Neuronal stem cell (in vitro differentiated cells): ENCODE measurements at places on chromosomes 3 and 15.

DNA sequence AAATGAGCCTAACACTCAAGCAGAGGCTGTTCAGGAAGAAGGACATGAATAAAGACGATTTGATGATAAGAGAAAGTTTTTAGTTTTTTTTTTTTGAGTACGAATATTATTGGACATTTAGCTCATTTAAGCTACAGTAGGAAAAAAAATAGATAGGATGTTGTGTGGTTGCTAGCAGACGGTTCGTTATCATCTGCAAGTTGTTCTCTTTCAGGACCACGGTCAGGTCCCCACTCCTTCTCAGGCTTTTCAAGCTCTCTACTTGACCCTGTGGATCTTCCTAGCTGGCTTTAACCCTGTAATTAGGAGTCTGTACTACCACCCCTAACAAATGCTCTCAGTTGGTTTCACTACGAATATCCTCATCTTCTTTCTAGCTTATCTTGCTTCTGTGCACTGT, 1.1 kb downstream of the KCNH8 start:
- DNase-seq, result peak; percentile 63

- DNase-seq, result no peak
These were observed 2.4 kb upstream of the KLF13 start for GRCh38 chr15:31324186-31324585.

DNA sequence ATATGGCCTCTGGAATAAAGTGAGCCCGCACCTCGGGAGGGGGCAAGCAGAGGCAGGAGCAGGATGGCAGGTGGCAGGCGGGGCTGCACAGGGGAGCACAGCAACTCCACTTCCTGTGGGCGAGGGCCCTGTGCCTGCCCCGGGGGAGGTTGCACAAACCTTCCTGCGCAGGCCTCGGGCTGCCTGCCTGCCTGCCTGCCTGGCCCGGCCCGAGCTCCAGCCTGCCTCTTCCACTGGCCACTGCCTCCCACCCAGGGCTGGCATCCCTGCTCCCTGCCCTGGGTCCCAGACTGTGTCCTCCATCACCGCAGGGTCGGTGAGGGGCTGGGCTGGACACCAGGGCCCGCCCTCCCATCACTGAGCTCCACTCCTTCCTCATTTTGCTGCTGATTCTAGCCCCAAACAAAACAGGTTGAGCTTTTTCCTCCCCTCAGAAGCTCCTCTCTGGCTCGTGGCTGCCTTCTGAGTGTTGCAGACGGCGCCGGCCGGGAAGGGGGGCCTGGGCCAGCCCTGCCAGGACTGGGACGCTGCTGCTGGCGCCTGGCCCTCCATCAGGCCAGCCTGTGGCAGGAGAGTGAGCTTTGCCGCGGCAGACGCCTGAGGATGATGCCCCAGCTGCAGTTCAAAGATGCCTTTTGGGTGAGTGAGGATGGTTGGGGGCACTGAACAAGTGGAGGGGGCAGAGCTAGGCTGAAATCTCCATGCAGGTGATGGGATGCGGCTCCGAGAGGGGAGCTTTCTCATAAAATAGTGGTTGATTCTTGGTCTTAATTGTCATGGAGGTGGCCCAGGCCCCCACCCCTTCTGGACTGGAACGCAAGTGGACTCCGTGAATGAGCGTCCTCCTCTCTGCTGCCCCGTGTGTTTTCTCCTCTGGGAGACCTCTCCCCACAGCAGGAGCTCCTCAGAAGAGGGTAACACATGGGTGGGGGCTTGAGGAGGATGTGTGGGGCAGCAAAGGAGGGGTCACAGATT, at the start of gene PSTPIP1:
Gene PSTPIP1 (plus strand): TSS at position 156 of the 975 bp plus-strand sequence. CDS start 448 bp downstream, at position 604.
- no peak for DNase-seq

- DNase-seq, result peak; percentile 20
These were observed 124.6 kb upstream of the KCNAB1 start for GRCh38 chr3:155995525-155996370.

DNA sequence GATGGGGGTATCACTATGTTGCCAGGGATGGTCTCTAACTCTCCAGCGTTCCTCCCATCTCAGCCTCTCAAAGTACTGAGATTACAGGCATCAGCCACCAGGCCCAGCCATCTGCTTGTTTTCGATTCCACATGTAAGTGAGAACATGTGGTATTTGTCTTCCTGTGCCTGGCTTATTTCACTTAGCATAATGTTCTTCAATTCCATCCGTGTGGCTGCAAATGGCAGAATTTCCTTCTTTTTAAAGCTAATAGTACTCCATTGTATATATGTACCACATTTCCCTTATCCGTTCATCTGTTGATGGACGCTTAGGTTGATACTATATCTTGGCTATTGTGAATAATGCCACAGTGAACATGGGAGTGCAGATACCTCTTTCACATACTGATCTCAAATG, 70.6 kb downstream of the ASB7 start:
- no peak for DNase-seq

GRCh38 chr3:121430664-121431215, 115.0 kb downstream of the POLQ start:
- DNase-seq, result no peak

- no peak for DNase-seq
These were observed 44.0 kb downstream of the BFSP2 start for GRCh38 chr3:133443649-133444422.
